ENCODE measurements at places on chromosomes 4 and X.

- no peak for DNase-seq
Observed at GRCh38 chr4:184420881-184421416, 53.4 kb downstream of the IRF2 start.

- DNase-seq, result no peak
Observed at GRCh38 chr4:124872659-124873058, 160.1 kb upstream of the ANKRD50 start.

- DNase-seq, result no peak
Observed at GRCh38 chrX:133544115-133544514, 128.8 kb upstream of the GPC4 start.

- no peak for DNase-seq
Observed at GRCh38 chr4:20645236-20645635, 55.0 kb upstream of the PACRGL start.

- no peak for DNase-seq
Observed at GRCh38 chr4:21678711-21679110, 269.9 kb downstream of the KCNIP4 start.

GRCh38 chr4:1731180-1731579, 9.9 kb downstream of the TACC3 start:
- DNase-seq, result no peak

DNA sequence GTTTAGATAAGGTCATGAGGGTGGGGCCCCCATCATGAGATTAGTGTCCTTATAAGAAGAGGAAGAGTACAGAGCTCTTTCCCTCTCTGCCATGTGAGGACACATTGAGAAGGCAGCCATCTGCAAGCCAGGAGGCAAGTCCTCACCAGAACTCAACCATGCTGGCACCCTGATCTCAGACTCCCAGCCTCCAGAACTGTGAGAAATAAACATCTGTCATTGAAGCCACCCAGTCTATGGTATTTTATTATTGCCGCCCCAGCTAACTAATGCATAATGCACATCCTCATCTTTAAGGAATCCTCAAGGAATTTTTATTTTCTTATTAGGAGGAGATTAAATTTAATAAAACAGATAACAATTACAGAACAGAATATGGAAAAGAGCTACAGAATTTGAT, 16.7 kb upstream of the EXOSC9 start:
- DNase-seq, result no peak
